Activated T-helper 2 cell treated with anti-CD3 and anti-CD28 coated beads, Interferon-gamma antibody, Interleukin-2, Interleukin-4, amounts not matched to agents 10 μg/mL and 5 μg/mL and 100 μg/mL, durations not matched to agents 14 hours and 24 hours and 36 hours (primary cell): ENCODE measurements at places on chromosomes 11 and 22.
A peak's percentile ranks its signal among the peaks of the same experiment; 100 is the strongest.

- H3K4me3 ChIP-seq, result peak overlapping the region; percentile 97
- DNase-seq, result peak; percentile 89
- no peaks in the 10 kb centered on the region for H3K27me3 ChIP-seq
- H3K36me3 ChIP-seq, result no peaks in the 10 kb centered on the region
- H3K4me1 ChIP-seq, result no peaks in the 10 kb centered on the region
- H3K27ac ChIP-seq, result peak overlapping the region; percentile 80
Measured at GRCh38 chr11:66744485-66745355, 15.7 kb upstream of the SPTBN2 start.

GRCh38 chr22:49712195-49712791 is 115.4 kb downstream of the BRD1 start:
- peaks cover 2% of the 10 kb centered on the region for H3K27me3 ChIP-seq
- no peak overlapping the region for H3K27ac ChIP-seq
- H3K4me3 ChIP-seq, result no peak overlapping the region
- no peaks in the 10 kb centered on the region for H3K4me1 ChIP-seq
- no peaks in the 10 kb centered on the region for H3K36me3 ChIP-seq

DNA sequence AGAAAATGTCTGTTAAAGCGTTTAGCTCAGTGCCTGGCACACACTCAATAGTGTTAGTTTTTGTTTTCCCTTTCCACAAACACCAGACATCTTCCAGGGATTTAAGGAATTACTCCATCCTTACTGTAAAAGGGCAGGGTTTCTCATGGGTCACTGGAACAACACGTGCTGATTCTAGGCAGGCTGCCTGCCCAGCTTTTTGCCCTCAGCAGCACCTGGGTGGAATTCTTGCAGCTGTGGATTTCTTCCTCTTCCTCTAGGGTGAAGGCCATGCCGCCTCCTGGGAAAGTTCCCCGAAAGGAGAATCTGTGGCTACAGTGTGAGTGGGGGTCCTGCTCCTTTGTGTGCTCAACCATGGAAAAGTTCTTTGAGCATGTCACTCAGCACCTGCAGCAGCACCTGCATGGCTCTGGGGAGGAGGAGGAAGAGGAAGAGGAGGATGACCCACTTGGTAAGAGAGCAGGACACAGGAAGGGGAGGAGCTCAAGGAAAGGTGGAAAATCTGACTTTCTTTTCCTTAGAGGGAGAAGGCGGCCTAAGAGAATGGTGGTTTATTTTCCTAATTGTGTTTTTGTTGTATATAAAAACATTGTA is 5.4 kb downstream of the HINFP start:
- no peak overlapping the region for H3K4me3 ChIP-seq
- H3K27me3 ChIP-seq, result no peaks in the 10 kb centered on the region
- peaks cover 14% of the 10 kb centered on the region for H3K4me1 ChIP-seq
- H3K36me3 ChIP-seq, result peaks cover 46% of the 10 kb centered on the region
- no peak for DNase-seq

DNA sequence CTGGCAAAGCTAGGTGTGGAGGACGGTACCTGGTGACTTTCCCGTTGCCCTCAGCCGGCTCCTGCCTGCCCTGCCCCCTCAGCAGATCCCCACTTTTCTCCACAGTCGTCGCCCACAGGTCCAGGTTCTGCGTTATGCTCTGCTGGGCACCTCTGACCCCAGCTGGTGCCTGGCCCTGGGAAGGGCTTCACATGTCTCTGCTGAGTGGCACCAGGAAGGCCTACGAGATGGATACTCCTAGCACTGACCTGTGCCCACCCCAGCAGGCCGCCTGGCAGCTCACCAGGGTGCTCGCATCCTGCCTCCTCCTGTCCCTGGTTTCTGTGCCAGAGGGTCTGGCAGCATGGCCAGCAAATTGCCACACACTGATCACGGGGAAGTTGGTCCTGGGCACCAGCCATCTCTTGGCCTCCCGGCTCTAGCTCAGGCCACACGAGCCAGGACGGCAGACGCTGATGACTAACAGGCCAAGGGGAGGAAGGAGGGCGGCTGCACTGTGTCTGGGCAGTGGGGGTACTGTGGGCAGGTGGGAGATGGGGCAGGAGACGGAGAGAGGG is 13.8 kb downstream of the CARS1 start:
- no peak overlapping the region for H3K4me3 ChIP-seq
- H3K27me3 ChIP-seq, result no peaks in the 10 kb centered on the region
- H3K36me3 ChIP-seq, result peaks cover 43% of the 10 kb centered on the region
- no peak for DNase-seq
- H3K27ac ChIP-seq, result no peak overlapping the region

DNA sequence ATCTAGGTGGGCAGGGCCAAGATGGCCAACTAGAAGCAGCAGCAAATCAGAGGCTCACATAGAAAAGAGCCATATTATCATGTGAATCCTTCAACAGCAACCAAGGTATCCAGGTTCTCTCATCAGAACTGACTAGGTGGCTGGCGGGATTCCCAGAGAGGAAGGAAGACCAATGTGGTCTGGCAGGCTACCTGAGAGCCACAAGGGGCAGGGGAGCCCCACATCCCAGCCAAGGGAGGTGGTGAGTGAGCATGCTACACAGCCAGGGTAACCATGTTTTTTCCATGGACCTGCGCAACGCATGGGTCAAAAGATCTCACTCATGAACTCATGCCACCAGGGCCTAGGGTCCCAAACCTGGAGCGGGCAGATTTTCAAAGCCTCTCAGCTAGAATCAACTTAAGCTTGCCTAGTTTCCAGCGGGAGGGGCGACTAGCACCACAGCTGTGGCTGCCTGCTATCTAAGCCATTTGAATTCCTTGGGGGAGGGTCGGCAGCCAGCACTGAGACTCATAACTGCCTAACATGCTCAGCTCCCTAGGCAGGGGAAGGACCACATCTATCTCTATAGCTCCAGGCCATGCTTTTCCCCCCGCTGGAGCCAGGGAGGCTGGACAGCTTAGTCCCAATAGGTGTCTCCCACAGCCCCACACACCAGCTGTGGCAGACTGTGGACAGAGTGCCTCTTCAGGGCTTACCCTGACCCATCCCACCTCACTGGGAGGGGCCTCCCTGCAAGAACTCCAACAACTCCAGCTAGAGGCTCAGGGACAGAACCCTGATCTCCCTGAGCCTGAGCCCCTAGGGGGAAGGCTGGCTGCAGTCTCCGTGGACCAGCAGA is 28.7 kb upstream of the CASP12 start:
- peaks cover 20% of the 10 kb centered on the region for H3K27me3 ChIP-seq
- H3K27ac ChIP-seq, result no peak overlapping the region
- peaks cover 12% of the 10 kb centered on the region for H3K36me3 ChIP-seq
- peaks cover 7% of the 10 kb centered on the region for H3K4me1 ChIP-seq
- H3K4me3 ChIP-seq, result no peak overlapping the region

DNA sequence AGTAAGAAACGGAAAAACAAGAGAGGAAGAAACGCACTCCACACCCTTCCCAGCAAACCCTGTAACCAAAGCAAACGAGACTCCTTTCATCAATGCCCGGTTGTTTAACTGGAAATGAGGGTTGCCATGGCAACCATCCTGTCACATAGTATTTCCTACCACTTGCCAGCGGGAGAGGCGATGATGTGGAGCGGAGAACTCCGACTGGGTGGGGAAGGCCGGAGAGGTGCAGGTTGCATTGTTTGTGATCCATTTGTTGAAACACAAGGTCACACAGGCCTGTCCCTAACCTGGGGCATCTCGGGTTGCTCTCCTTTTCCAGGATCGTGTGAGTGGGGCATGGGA is 609.9 kb downstream of the BUD13 start:
- no peak overlapping the region for H3K4me3 ChIP-seq
- no peak overlapping the region for H3K27ac ChIP-seq
- H3K36me3 ChIP-seq, result no peaks in the 10 kb centered on the region
- H3K27me3 ChIP-seq, result peaks cover 2% of the 10 kb centered on the region

GRCh38 chr11:95443386-95443785 is 212.4 kb upstream of the SESN3 start:
- H3K4me1 ChIP-seq, result peaks cover 12% of the 10 kb centered on the region
- no peaks in the 10 kb centered on the region for H3K27me3 ChIP-seq
- H3K4me3 ChIP-seq, result no peak overlapping the region
- no peak overlapping the region for H3K27ac ChIP-seq

DNA sequence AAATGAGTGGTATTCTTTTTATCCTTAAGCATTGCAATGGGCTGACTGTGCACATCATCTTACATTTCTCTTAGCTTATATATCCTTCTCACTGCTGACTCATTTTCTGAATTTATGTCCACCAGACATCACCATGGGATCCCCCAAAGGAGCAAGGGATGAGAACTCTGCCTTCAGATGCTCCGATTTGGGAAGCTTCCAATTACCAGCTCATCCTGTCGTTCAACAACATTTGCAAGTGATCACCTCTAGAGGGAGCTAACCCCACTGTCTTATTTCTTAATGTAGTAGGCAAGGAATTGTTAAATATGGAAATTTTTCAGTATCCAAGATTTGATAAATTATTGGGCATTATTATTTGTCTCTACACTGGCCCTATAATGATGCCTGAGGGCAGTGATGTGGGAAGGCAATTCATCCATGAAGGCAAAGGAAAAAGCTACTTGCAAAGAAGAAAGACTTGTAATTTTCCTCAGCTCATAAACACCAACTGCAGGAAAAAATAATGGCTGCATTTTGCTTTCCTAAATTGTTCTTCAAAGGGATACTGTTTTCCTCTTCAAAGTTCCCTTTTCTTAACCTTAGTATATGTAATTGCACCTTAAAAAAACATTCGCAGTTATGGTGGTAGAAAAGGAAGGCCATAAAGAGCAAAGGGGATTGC is 102.4 kb upstream of the FSHB start:
- no peaks in the 10 kb centered on the region for H3K27me3 ChIP-seq
- no peaks in the 10 kb centered on the region for H3K4me1 ChIP-seq
- no peak overlapping the region for H3K4me3 ChIP-seq

DNA sequence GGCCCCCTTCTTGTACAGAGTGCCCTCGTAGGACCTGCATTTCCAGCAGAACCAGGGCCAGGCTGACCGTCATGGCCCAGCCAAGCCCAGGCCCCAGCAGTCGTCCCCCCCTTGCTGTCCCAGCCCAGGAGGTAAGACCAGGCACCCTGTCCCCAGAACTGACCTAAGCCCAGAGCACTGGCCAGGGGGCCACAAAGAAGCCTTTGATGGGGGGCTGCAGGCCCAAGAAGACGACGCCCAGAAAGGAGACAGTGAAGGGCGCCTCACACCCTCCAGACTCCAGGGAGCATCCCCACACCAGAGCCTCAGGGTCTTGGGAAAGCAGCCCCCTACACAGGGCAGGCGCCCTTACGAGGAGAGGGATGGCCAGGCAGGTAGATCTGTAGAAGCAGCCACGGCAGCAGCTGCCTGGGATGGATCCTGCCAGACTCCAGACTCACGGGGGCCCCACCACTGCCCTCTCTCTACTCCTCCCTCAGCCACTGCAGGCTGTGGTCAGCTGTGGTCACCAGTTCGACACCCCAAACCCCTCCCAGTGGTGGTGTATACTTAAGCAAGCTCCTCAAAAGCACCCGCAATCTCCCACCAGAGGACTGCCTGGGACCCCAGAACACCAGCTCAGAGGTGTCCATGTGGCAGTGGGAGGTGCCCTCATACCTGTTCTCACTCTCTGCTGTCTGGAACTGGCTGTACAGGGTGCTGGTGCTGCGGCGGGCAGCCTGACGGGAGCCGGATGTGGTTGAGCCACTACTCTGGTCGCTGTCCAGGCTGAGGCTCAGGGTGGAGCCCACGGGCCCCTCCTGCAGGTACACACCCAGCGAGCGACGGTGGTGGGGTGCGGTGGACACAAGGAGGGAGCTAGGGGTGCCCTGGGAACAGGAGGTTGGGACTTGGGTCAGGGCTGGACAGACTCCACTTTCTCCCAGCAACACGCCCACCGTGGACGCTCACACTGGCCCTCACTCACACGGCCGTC is 27.0 kb downstream of the SBF1 start:
- no peak overlapping the region for H3K27ac ChIP-seq
- H3K4me3 ChIP-seq, result no peak overlapping the region
- H3K27me3 ChIP-seq, result no peaks in the 10 kb centered on the region

DNA sequence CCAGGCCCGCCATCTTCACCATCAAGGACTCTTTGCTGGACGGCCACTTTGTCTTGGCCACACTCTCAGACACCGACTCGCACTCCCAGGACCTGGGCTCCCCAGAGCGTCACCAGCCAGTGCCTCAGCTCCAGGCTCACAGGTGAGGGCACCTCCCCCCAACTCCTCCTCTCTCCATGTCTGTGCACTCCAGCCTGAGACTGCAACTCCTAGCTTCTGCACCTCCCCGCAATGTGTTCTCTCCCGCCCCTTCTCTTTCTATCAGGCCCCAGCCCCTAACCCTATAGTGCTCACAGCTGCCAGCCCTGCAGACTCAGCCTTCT is 4.4 kb downstream of the RAD9A start:
- peaks cover 51% of the 10 kb centered on the region for H3K36me3 ChIP-seq
- H3K27me3 ChIP-seq, result no peaks in the 10 kb centered on the region
- no peak overlapping the region for H3K27ac ChIP-seq
- H3K4me3 ChIP-seq, result no peak overlapping the region
- peaks cover 35% of the 10 kb centered on the region for H3K4me1 ChIP-seq
- no peak for DNase-seq

DNA sequence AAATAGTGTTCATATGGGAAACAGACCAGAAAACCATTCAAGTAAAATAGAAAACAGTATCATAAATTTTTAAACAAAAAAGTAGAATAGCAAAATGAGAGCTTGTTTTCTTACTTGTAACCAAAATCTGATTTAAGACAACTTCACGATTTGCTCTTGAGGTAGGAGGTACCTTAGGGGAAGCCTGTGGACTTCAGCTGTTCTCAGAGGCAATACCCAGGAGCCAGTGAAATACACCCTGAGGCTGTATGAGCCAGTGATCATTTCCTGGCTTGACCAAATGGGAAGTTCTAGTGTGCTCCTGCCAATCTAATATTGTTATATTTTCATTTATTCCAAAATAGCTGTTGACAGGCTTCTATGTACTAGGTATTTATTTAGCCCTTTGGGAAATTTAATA is 104.8 kb downstream of the ARHGAP42 start:
- no peak for DNase-seq
- no peak overlapping the region for H3K27ac ChIP-seq
- H3K4me3 ChIP-seq, result no peak overlapping the region
- H3K36me3 ChIP-seq, result no peaks in the 10 kb centered on the region
- no peaks in the 10 kb centered on the region for H3K4me1 ChIP-seq

- H3K4me1 ChIP-seq, result no peaks in the 10 kb centered on the region
- no peak overlapping the region for H3K27ac ChIP-seq
- no peak for DNase-seq
- H3K4me3 ChIP-seq, result no peak overlapping the region
- no peaks in the 10 kb centered on the region for H3K36me3 ChIP-seq
- peaks cover 2% of the 10 kb centered on the region for H3K27me3 ChIP-seq
Measured at GRCh38 chr11:93570759-93571413, 27.7 kb upstream of the SMCO4 start.

- no peak overlapping the region for H3K27ac ChIP-seq
- H3K36me3 ChIP-seq, result no peaks in the 10 kb centered on the region
- H3K4me3 ChIP-seq, result no peak overlapping the region
- peaks cover 5% of the 10 kb centered on the region for H3K4me1 ChIP-seq
- H3K27me3 ChIP-seq, result no peaks in the 10 kb centered on the region
Measured at GRCh38 chr11:122172352-122173073, 56.5 kb upstream of the BLID start.
